ENCODE measurements at places on chromosomes 16 and 17.
A peak's percentile ranks its signal among the peaks of the same experiment; 100 is the strongest.

GRCh38 chr17:27533874-27534815 lies 77.9 kb downstream of the KSR1 start:
- no peak for DNase-seq

DNA sequence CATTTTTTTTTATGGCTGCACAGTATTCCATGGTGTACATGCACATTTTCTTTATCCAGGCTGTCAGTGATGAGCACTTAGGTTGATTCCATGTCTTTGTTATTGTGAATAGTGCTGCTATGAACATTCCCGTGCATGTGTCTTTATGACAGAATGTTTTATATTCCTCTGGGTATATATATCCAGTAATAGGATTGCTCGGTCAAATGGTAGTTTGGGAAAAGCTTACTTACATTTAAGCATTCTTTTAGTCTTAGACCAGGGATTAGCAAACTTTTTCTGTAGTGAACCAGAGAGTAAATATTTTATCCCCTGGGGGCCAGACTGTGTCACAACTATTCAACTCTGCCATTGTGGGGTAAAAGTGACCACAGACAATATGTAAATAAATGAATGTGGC lies 40.2 kb downstream of the MED13 start:
- no peak for DNase-seq

DNA sequence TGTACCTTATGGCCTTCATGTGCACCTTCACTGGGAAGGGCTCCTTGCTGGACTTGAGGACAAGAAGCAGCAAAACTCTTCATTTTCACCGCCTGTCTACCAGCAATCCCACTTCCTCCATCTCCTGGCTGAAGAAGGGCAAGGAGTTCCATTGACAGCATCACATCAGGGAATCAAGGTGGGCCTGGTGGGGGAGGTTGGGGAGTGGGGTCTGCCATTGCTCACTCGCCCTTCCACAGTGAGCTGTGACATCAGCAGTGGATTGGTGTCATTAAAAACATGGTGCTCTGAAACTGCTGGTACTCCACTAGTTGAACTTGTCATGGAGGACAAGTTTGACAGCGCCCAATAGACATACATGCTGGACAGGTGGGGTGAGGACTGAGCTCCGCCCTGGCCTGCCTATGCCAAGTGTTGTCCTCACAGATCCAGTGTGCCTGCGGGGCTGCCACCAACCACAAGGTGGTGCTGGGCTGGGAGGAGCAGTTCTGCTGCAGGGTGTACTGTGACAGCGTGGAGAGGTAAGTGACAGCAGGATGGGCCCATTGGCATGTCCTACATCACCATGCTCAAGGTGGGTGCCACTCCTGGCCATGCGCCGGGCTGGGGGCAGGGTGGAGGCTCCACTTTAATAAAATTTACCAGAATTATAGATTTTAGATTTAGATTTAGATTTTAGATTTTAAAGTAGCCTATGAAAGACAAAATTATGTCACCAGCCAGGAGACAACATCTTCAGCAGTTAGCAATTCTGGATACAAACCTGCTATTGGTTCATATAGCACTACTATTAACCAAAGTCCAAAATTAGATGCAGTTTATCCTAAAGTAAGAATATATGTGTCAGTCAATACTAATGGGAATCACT lies 1729.1 kb downstream of the TP53TG3F start:
- DNase-seq = peak; percentile 54

- no peak for DNase-seq
Observed at GRCh38 chr17:79633993-79634813, 23.4 kb upstream of the RBFOX3 start.

- DNase-seq = no peak
Observed at GRCh38 chr16:85991425-85991824, 92.5 kb downstream of the IRF8 start.

DNA sequence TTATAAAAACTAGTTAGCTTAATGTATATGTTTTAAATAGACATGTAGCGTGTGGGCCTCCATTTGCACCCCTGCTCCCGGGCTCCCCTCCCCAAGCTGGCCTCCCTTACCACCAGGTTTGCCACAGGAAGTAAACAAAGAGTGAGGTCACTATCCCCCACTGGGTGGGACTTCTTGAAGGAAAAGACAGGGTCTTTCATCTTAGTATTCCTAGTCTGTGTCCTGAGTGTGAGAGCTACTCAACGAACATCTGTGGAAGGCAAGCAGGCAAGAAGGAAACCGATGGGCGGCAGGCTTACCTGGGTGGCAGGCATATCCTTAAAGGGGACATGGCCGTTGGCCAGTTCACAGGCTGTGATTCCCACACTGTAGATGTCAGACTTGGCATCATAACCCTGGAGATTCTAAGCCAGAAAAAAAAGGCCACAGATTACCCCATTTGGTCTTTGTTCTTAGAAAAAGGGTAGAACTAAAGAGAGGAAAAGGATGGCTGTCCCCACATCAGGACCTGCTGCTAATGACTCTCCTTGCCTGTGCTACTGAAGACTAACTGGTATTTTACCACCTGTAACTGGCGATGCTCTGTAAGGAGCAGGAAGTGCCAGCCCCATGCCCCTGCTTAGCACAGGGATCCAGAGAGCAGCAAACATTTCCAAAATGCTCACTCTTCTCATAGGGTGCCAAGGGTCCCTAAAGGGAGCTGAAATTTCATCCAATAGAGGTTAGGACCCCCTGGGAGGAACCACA lies 6.6 kb upstream of the LIMD2 start:
- DNase-seq = no peak

DNA sequence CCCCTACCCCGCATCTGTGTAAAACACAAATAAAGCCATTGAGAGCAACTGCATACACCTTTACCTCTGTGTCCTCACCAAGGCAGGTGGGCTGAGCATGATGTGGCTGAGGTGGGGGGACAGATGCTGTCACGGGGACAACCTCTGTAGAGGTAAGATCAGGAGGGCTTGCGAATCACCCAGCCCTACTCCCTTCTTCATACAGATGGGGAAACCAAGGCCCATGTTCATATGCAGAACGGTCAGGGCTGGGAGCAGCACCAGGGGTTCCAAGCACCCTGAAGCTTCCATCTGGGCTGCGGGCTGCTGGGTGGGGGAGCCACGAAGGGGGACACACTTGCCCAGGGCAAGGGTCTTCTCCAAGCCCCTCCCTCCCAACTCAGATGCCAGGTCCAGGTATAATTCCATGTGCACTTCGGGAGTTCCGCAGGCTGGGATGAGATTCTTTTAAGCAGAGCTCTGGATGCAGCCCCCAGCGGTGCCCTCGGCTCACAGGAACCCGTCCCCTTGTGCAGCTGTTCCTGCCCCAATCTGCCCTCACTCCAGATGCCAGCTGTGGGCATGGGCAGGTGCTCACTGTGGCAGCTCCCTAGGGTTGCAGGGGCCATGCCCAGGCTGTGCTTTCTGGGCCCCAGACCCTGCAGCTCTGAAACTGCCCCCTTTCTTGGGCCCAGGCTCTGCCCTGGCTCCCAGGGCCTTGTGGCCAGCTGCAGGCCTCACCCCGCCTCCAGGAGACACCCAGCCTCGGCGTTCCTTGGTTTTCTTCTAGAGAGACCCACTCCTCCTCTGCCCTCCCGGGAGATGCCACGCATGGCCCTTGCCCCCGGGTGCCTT lies 9.6 kb downstream of the CTRB1 start:
- no peak for DNase-seq

GRCh38 chr16:10942352-10943063 lies at the start of gene DEXI:
Gene DEXI (minus strand): TSS chr16:10942468. CDS start chr16:10942005, 463 bp downstream.
- peak; percentile 92 for DNase-seq

DNA sequence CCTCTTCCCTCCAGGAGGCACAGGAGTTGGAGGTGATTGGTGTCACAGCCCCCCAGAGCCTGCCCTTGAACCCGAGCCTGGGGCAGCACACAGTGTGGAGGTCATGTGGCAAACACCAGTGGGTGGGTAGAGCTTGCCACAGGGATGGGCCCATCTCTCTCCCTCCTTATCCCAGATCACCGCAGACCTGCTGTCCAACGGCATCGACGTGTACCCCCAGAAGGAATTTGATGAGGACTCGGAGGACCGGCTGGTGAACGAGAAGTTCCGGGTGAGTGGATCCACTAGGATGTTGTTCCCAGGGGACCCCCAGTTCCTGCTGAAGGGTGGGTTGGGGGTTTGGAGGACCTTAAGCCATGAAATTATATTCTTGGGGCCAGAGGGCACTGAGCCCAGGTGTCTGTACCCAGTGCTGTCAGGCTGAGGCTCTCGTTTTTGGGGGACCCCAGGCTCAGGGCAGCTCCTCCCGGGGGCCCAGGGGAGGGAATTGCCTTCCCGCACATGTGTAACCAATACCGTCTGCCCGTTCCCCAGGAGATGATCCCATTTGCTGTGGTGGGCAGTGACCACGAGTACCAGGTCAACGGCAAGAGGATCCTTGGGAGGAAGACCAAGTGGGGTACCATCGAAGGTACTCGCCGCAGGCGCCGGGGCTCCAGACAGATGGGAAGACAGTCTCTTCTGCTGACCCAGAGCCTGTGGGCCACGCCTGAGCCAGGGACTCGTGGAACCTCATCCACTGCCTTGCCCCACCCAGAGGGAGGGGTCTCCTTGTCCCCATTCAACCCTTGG lies 351.9 kb downstream of the SEC14L1 start:
- no peak for DNase-seq
